Muscle of leg (tissue), 16 donors: ENCODE measurements at places on chromosomes 12 and 14.

- DNase-seq = peak; percentile 8
Measured at GRCh38 chr14:83908419-83908818, 1621.5 kb upstream of the FLRT2 start.

GRCh38 chr14:75630695-75631452 lies 29.8 kb downstream of the ERG28 start:
- DNase-seq = no peak

DNA sequence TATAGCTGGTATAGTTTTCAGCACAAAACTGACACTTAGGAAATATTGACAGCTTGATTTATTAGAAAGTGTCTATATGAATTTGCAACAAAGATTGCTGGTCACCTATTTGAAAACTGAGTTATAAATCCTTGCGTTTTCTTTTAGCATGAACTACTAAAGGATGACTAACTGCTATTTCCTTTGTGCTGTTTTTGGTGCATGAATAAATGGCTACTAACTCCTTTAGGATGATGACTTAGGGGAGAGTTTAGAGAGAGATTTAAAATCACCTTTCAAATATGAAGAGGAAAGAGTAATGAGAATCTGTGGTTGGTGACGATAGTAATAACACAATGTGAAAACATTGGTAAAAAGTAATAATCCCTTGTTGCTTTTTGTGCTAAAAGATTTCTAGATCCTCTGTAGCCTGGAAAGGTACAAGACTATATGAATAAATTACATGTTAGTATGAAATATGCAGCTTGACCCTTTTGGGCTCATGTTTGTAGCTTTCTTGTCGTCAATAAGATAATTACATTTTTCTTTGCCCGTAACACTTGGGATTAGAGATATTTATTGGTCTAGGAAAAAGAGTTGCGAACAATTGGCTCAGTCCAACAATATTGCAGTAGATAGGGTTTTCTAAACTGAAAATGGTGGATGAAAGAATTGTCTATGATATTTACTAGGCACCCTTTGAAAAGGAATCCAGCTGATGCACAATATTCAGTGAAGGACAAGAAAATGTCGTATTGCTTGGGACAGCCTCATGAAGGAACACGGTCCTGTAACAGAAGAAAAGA lies 453.0 kb downstream of the ADAMTS20 start:
- no peak for DNase-seq

- DNase-seq = no peak
Measured at GRCh38 chr12:14396071-14396470, 30.6 kb downstream of the ATF7IP start.

GRCh38 chr14:65211341-65211987 lies 109.1 kb upstream of the MAX start:
- no peak for DNase-seq

DNA sequence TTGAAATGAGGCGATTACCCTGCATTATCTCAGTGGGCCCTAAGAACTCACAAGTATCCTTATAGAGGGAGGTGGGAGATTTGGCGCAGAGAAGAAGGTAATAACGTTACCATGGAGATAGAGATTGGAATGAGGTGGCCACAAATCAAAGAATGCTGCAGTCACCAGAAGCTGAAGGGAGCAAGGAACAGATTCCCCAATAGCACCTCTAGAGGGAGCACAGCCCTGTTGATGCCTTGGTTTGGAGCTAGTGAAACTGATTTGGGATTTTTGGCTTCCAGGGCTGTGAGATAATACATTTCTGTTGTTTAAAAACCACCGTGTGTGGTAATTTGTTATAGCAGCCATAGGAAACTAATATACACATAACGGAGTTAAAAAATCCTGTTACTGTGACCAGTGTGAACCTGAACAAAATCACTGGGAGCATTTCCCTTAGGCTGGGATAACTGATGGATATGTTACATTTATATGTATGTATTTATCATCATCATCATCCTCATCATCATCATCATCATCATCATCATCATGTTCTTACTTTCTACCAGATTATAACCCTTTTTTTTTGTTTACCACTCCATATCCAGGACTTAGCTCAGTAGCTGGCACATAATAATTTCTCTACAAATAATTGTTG lies 100.3 kb downstream of the LIN7A start:
- DNase-seq = peak; percentile 62

DNA sequence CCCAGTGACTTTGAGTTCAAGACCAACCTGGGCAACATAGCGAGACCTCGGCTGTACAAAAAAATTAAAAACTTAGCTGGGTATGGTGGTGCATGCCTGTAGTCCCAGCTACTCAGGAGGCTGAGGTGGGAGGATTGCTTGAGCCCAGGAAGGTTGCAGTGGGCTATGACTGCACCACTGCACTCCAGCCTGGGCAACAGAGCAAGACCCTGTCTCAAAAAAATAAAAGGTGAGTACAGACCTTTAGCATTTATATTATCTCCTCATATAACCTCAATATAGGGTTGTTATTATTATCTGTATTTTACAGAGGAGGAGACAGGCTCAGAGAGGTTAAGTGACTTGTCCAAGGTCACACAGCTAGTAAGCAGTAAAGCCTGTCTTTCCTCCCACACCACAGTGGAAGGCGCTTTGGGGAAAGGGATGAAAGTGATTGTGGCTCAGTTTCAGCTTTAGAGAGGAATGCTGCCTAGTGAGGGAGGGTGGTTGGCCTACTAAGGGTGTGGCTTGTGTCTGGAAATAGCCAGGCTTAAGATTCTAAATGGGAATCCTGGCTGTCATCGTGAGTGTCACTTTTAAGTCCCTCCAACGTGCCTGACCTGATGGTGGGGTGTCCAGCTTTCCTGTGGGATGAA lies 7.2 kb downstream of the TPCN1 start:
- DNase-seq = peak; percentile 59

- DNase-seq = no peak
Measured at GRCh38 chr14:93303659-93304058, 29.2 kb downstream of the BTBD7 start.

DNA sequence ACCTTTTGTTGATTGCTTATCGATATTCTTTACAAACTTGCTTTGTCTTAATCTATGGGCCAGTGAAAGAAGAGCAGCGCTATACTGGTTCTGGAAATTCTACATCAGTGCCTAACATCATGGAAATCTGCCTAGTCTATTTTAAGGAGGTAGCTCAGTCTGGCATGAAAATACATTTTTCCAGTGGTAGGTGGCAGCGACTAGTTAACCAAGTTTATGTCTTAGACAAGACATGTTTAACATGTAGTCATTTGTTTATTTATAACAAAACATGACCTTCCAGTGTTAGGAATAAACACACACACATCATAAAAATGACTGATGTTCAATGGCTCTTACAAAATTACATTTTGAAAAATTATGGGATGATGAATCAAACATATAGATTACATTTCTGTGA lies 336.0 kb upstream of the SOX5 start:
- DNase-seq = no peak

- DNase-seq = no peak
Measured at GRCh38 chr12:87612996-87613395, 416.2 kb downstream of the C12orf50 start.

- no peak for DNase-seq
Measured at GRCh38 chr14:61872452-61872851, 110.2 kb downstream of the SNAPC1 start.

GRCh38 chr12:104360983-104361707 lies 57.6 kb downstream of the EID3 start:
- DNase-seq = no peak

DNA sequence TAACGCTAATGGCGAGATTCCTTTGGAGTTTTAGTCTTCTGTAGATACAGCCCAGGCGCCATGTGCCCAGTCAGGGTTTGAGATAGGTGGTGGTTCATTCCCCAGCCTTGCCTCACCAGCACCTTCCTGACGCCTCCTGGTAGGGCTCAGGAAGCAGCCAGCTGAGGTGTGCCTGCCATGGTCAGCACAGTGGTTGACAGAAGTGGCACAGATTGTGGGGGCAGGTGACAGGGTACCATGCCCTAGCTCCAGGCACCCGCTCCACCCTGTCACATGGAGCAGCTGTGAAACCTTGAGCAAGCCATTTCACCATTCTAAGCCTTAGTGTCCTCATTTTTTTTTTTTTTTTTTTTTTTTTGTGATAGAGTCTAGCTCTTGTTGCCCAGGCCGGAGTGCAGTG lies 45.6 kb downstream of the EVL start:
- DNase-seq = no peak

DNA sequence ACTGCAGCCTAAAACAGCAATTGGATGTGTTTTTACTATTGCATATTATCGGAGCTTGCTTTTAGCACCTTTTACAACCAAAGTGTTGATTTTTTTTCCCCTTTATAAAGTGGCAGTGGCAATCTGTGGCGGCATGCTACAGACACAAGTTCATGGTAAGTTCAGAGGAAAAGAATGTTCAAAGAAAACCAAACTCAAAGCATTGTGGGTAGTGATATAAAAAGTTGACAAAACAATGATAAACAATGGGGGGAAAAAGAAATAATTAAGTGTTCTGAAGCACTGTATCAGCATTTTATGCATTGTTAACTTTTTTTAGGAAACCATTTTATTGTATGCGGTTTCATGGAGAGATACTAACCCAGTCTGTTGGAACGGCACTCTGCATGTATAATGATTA lies 492.0 kb upstream of the SOX5 start:
- DNase-seq = no peak

- no peak for DNase-seq
Measured at GRCh38 chr12:105072888-105073488, 11.3 kb downstream of the ALDH1L2 start.

- DNase-seq = no peak
Measured at GRCh38 chr12:75995691-75996090, 35.9 kb downstream of the PHLDA1 start.

DNA sequence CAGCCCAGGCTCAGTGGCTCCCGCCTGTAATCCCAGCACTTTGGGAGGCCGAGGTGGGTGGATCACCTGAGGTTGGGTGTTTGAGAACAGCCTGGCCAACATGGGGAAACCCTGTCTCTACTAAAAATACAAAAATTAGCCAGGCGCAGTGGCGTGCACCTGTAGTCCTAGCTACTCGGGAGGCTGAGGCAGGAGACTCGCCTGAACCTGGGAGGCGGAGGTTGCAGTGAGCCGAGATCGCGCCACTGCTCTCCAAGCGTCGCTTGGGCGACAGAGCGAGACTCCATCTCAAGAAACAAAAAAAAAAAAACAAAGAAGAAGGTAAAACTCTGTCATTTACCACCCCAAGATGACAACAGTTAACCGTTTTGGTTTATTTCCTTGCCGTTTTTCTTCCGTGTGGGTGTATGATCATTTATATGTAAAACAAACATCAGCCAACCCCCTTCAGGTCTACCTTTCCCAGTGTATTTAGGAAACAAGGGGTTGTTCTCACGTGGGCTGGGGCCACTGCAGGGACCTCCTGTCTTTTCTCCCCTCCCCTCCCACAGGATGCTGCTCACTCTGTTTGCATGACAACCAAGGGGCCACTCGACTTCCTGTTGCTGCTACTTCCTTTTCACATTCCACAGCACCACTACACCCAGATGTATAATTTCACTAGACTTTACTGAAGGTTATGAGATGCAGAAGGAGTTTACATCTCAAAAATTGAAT lies 13.6 kb downstream of the TTC9 start:
- no peak for DNase-seq

DNA sequence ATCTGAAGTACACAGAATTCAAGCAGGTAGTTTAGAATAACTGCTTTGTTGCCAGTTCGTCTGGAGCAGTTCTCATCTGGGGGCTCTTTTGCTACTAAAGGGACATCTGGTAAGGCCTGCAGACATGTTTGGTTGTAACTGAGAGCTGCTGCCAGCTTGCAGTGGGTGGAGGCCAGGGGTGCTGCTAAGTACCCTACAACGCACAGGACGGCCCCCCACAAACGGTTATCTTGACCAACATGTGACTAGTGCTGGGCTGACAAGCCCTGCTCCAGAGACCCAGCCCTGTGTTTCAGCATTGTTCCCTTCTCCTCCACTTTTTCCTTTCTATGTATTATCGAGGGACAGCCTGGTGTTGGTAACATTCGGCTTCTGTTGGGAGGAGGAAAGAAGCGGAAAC lies 40.8 kb downstream of the FBXO21 start:
- DNase-seq = no peak

- no peak for DNase-seq
Measured at GRCh38 chr14:54830650-54831049, 72.0 kb downstream of the GCH1 start.

DNA sequence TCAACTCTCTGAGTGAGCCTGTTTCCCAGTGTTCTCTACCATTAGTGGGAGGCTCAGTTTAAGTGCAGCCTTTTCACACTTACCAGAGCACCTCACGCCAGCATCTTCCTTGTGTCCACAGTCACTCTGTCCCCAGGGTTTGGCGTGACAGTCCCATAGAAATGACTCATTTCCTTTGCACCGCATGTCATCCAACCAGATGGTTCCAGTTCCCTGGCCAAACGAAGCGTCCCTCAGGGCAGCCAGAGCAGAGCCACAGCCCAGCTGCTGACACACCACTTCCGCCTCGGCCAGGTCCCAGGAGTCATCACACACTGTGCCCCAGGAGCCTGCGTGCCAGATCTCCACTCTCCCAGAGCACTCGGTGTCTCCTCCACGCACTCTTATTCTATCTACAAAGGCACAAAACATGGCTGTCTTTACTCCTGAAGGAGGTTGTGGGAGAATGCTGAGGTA lies 65.4 kb downstream of the ACSM4 start:
- peak; percentile 43 for DNase-seq

DNA sequence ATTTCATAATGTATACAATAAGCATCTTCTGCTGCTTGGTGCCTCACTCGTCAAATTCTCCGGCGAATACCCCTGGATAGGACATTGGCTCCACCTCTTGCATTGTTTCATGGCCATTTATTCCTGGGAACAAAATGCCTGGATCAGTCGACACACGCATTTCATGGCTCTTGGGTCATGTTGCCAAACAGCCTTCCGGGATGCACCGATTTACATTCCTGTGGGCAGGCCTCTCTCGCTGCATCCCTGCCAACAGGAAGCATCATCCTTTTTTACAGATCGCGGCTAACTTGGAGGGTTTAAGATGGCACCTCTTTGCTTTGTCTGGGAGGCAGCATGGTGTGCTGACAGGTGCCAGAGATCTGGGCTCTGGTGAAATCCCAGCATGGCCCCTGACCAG lies 32.7 kb upstream of the RIMBP2 start:
- no peak for DNase-seq

DNA sequence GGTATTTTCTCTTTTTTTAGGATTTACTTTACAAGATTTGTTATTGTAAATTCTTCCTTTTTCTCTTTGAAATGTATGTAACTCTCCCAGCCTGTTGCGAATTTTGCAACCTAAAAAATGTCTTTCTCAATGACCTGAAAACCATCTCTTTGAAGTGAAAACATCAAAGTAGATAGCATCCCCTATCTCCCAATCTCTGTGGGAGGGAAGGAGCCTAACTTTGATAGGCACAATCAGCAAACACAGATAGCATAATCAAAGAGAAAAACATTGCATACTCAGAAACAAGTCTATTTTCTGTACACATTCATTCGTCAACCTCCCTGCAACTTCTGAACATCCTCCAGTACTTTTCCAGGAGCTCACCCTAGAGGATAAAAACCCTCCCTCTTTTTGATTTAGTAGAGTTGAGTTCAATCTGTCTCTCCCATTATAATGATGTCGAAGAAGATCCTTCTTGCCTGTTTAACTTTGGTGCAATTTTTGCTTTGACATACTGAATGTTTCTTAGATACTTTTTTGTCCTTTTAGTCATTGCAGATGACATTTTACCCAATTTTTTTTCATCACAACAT lies 849.2 kb upstream of the LRFN5 start:
- peak; percentile 55 for DNase-seq

- DNase-seq = peak; percentile 16
Measured at GRCh38 chr14:77965919-77966435, 166.1 kb downstream of the ADCK1 start.
